ENCODE measurements at places on chromosomes 7 and 10.
A peak's percentile ranks its signal among the peaks of the same experiment; 100 is the strongest.

DNA sequence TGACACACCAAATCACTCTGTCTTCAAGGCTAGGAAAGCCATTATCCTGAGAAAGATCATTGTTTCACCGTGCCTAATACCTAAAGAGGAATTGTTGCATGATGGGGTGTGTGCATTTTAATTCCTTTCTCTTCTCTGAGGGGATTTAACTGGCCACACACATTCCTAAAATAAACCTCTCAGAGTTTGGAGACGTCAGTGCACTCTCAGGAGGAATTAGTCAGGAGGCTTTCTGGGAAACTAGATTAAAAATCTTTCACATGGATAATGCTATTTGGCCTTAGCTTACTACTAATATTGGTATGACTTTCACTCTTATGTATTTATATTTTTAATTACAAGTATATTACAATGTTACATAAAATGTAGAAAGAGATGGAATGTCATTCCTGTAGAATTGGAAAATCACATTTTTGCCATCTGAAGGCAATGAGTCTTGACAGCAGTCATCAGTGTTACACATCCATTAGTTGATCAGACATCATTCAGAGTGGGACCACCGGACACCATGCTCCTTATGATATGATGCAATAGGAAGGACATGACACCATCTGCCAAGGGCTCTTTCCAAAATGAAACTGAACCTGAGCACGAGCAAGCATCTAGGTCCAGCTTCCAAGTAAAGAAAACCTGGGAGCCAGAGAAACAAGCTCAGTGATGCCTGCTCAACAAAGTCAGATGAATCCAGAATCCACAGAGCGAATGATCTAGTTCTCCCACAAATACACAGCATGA is 43.1 kb upstream of the TMEM273 start:
- DNase-seq, result no peak

DNA sequence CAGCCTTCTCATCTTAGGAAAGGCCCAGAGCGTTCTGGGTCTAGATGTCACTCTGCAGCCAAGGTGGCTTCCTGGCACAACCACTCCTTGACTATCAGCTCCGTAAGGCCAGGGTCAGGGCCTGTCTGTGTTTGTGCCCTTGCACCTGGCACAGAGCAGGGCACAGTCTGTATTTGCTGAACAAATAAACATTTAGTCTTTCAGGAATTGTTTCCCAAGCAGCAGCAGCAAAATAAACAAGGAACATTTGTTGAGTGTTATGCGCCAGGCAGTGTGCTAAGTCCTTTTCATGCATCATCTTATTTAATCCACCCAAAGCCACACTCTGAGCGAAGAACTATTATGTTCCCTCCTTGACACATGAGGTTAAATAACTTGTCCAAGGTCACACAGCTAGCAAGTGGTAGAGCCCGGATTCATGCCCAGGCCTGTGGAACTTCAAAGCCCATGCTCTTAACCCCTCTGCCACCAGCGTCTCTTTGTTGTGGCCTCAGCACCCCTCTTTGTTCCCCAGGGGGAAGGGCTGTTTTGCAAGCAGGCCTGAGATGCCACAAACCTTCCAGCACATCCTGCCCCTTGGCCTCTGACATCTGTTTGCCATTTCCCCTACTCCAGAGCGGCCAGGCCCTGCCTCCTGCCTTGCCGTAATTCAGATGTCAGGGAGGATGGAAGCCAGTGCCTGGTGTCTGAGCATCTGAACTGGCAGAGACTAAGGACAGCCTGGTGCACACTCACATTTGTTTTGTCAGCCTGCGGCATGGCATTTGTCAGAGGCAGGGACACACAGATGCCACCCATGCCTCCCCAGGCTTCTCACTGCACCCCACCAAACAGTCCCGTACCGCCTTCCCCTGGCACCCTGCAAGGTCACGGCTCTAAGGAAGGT is 325.8 kb upstream of the ZMIZ1 start:
- peak; percentile 60 for DNase-seq

DNA sequence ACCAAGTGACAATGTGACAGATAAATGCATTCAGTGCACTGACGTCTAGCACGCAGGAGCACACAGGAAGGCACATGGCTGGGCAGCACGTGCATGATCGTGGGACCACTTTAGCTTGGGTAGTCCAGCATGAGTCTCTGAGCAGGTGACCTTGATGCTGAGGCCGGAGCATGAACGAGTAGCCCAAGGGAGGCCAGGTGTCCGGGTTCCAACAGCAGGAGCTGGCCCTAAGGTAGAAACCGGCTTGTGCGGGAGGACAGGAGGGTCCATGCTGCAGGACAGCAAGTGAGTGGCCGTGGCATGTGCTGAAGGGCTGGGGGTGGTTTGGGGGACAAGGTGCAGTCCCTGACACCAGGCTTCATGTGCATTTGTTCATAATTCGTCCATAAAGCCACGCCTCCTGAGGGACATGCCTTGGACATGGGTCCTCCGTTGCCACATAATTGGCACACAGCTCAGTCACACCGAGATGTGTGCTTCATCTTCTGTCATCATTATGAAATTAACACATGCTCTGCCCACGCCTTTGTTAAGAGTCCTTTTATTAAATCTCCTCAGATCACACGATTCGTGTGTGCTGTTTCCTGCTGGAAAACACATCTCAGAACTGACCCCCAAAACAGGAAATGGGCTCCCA is 3.1 kb upstream of the STK32C start:
- no peak for DNase-seq

DNA sequence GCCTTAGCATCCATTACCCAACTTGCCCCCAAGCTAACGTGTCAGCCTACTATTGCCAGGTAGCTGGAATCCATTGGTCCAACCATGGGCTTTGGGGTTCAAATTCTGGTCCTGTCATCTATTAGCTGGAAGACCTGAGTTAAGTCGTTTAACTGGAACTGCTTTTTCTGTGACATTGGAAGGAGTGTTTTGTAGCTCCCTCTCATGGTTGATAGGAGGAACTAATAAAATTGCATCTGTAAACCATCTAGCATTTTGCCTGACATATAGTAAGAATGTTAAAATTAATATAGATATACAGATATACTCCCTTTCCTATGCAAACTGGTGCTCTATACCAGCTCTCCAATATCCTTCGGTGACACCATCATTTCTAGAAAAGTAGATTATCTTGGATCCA is 23.8 kb upstream of the SLF2 start:
- no peak for DNase-seq

- no peak for DNase-seq
Observed at GRCh38 chr7:17444673-17445072, 146.2 kb downstream of the AHR start.

GRCh38 chr10:111078505-111079185 is 1.8 kb downstream of the ADRA2A start:
- DNase-seq, result peak; percentile 38

DNA sequence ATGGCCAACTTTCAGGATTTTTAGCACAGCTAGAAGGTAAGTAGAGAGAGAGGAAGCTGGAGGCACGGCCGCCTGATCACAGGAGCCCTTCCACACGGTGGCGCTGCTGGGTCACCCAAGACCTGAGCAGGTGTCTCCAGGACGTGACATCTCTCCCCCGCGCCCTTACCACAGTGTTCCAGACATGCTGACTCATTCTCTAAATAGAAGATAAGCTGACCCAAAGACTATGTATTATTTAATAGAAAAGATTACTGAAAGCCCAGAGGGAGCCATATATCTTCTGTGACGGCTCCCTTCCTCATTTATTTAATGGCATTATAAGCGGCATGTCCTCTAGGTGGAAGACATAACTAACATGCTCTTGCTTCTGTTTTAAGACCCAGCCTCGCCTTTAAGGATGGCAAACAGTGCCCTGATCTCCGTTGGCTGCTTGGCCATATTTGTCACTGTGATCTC is 26.0 kb upstream of the MALSU1 start:
- DNase-seq, result peak; percentile 87

DNA sequence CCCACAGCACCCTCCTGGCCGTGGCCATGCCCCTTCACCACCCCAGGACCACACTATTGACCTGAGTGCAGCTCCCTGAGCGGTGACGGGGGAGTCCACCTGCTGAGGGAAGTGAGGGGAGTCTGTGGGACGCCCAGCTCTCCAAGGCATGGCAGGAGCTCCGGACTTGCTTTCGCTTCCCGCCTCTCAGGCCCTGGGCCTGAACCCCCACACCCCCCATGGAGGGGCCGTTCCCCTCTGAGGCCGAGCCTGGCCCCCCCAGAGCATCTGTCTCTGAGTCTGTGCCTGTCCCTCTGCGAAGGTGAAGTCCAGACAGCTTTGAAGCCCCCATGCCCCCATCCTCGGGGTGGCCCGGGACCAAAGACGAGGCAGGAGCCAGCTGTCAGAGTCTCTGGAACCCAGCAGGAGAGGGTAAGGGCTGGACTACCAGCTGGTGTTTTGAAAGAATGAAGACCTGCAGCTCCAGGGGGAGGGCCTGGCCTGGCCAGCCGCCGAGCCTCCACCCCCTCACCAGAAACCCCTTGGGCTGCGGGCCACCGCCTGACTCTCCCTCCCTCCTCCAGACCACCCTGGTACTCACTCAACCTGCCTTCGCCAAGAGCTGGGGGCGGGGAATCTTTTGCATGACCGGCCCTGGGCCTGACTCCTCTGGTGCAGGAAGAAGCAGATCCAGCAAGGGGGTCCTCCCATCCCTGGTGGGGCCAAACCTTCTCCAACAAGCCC is 114.0 kb downstream of the PDGFA start:
- peak; percentile 53 for DNase-seq

- DNase-seq, result peak; percentile 18
Observed at GRCh38 chr7:95545007-95545615, 51.2 kb downstream of the PDK4 start.

GRCh38 chr7:112882511-112882910 is 92.3 kb upstream of the TMEM168 start:
- DNase-seq, result no peak

- no peak for DNase-seq
Observed at GRCh38 chr7:31070991-31071644, 19.0 kb downstream of the ADCYAP1R1 start.

- no peak for DNase-seq
Observed at GRCh38 chr10:123382491-123382890, 228.3 kb downstream of the BUB3 start.

- no peak for DNase-seq
Observed at GRCh38 chr10:78049851-78050250, 16.2 kb downstream of the RPS24 start.

DNA sequence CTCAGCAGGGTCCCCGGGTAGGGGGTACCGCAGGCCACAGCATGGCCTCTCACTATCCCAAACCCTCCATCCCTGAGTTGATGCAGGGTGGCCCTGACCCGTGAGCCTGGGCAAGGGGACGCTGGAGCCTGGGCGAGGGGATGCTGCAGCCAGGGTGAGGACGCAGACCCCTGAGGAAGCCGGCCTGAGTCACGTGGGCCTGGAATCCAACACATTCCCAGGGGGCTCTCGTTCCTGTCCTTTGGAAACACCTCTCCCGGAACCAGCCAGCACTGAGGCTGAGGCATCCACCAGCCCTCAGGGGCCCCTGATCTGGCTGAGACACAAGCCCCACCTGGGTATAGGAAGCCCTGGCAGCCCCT is 61.5 kb upstream of the NKX6-2 start:
- DNase-seq, result no peak

GRCh38 chr7:29657856-29658255 is 94.2 kb downstream of the PRR15 start:
- DNase-seq, result no peak

- DNase-seq, result no peak
Observed at GRCh38 chr10:98408799-98409198, 6.2 kb downstream of the PYROXD2 start.

GRCh38 chr10:11473128-11473760 is 138.2 kb downstream of the USP6NL start:
- DNase-seq, result no peak

DNA sequence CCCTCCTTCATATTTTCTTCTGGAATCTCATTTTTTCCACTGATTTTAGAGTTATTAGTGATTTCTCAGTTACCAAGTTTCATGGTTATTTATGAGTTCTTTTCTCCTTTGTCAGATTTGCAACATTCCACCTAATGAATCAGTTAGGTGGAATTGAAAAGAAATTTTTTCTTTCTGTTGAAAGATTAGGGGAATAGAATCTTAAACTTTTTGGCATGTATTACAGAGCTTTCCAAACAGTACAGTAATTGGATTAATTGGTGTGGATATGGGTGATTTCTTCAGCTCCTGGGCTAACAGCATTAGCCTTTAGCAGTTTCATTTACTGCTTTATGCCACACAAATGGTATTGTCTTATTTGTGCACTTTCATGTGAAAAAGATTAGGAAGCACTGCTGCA is 17.0 kb downstream of the STAM start:
- no peak for DNase-seq

DNA sequence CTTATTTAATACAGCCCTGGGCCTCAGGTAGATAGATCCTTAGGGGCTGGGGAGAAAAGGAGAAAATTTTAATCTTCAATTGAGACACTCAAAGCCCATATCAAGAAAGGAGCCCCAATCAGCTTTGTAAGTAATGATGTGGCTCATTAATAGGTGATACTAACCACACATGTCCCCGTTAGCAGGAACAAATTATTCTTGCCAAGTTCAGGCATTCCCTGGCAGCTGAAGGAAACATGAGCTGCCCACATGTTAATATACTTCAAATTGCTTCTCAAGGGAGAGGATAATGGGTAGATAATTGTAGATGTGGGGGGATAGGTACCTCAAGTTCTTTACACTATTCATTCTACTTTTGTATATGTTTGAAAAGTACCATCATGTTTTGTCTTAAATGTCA is 14.5 kb downstream of the IFIT5 start:
- DNase-seq, result no peak

DNA sequence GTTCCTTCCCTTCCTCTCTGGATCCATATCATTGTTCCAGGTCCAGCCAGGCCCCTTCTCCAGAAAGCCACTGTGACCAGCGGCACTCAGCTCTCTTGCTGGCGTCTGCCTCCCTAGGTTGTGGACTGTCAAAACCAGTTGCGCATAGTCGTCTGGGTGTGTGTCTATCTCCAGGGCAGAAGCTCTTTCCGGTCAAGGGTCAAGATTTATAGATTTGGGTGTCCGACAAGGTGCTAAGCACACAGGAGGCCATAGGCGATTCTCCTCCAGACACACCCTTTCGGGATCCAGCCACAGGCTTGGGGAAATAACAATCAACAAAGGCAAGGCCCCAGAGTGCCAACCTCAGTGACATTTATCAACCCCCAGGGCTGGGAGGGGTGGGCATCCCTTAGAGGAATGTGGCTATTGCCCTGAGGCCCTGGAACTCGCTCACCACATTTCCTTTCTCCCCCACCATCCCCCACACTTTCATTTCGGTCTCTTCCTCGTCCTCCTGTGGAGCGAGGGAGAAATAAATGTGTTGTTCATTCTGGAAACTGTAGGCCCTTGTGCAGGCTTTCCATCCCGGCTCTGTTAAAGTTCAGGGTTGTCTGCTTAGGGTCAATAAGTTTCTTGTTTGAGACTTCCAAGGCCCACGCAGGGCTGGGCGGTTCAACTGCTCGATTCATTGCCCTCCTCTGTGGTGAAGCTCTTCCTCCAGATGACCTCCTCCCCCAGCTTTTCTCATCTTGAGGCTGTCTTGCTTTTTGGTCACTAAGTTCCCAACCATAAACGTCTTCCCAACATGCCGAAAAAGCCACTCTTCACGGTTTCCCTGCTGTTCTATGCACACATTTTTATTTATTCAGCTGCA is 57.9 kb downstream of the AFAP1L2 start:
- no peak for DNase-seq

- no peak for DNase-seq
Observed at GRCh38 chr7:77825131-77825530, 26.6 kb downstream of the PHTF2 start.

- no peak for DNase-seq
Observed at GRCh38 chr10:32384171-32384570, 37.2 kb upstream of the EPC1 start.
